CD4-positive, alpha-beta T cell treated with Interleukin-10 for 1 hour (primary cell): ENCODE measurements at places on chromosomes 4 and X.
A peak's percentile ranks its signal among the peaks of the same experiment; 100 is the strongest.

- no peak for DNase-seq
These were observed 7.2 kb downstream of the OCIAD2 start for GRCh38 chr4:48899432-48899749.

DNA sequence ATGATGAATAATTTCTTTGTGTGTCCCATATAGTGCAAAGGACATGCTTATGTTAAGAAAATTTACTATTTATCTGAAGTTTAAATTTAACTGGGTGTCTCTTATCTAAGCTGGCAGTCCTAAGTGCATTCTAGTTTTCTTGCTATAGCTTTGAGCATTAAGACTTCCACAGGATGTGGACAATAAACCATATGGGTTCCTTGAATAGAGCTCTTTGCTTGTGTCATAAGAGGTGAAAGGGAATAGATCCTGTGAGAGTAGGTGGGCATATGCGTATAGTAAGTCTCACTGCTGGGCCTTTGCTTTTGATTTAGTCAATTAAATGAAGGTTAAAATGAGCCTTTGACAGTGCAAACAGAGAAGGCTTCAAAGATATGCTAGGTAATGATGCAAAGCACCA, 223.4 kb upstream of the GYPA start:
- no peak for DNase-seq

GRCh38 chrX:31038575-31039326, 33.1 kb downstream of the FTHL17 start:
- peak; percentile 1 for DNase-seq

DNA sequence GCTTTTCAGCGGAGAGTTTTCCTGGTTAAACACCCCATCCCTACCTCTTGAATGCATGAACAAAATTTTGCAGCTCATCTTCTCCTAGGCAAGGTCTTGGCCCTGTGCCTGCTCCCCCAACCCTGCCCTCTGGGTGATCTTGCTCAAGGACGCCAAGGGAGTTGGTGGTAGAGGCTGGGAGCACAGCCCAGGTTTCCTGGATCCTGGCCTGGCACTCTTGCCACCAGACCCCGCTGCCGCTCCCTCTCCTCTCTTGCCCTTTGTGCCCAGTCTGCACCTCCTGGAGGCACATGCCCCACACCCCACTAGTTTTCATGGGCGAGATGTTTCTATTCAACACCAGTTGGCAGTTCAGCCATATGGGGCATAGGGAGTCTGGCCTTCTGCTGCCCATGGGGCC, 37.3 kb downstream of the TSC22D3 start:
- no peak for DNase-seq

- no peak for DNase-seq
These were observed 466.8 kb upstream of the SMIM31 start for GRCh38 chr4:164287173-164287572.

DNA sequence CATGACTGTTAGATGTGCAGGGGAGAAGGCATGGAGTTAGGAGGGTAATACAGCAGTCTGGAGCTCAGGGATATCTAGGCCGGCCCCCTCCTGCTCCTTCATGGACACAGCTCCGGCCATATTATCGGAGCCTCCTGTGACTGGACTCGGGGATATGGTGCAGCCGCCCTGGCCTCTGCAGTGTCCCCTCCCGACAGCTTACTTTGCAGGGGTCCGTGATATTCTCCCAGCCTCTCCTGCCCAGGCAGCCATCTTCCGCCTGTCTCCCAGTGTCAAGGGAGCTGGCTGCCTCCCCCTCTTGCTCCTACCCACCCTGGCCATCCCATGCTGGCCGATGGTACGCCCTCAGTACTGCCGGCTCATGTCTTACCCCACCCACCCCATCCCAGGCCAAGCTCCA, 19.9 kb upstream of the RNF4 start:
- DNase-seq = no peak

DNA sequence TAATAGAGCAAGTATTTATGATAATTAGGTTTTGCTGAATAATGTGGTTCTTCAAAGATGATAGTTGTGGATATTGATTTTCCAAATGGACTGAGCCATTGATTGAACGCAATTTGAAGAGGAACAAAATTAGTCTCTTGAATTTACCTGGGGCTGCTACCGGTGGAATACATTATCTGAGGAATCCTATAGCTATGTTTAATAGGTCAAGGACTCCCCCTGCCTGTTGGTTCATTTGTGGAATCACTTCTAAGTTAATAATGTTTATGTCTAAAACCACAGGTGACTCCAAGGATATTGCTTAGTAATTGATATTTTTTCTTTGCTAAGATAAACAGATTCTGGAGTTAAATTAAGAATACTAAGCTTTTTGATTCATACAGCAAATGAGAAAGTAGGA, 576.0 kb upstream of the PABPC4L start:
- no peak for DNase-seq

GRCh38 chr4:112098841-112099530, 46.3 kb upstream of the FAM241A start:
- DNase-seq = no peak

DNA sequence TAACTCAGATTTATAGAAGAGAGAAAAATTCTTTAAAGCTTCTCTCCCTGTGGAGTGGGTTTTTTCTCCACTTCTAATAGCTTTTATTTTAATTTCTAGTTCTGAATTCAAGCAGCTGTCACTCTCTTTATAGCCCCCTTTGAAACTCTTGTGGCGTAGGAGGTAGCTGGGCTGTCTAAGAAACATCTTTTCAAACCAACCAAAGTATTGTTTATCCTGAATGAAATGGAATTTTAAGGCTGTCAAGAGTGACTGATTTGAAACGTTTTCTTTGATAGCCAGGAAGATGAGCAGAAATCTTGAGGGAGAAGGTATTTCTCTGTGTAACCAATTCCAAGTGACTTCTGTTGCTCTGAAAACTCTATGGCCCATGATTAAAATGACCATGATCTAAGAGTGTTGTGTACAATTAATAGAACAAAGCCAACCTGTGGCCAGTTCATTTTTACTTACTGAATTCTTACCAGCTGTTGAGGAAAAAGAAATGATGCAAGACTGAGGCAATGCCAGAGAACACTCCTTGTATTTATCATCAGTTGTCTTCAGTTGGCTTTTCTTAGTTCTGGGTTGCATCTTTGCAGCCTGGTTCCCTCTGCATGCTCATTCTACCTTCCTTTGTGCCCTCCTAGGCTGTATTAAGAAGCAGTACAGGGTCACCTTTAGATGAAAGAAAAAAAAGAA, 298.4 kb downstream of the ARHGAP10 start:
- DNase-seq = no peak

DNA sequence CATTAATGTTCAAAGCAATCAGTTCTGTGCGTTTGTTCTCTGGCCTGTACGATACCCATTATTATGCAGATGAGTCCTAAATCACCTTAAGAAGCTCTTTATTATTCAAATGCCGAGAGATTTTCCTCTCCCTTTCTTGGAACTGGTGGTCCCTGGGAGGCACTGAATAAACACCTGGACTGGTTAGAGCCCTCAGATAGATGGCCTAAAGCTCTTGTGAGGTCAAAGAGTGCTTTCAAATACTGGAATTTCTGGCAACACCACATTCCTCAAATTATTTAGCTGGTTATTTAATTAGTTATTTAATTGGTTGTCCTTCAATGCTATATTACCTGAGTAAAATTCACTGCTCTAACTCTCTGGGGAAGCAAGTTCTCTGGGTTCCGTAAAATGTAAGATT, 3.0 kb downstream of the ARHGEF38 start:
- no peak for DNase-seq

- DNase-seq = no peak
These were observed 14.5 kb downstream of the WDFY3 start for GRCh38 chr4:84952004-84952403.

- no peak for DNase-seq
These were observed 9.7 kb upstream of the ANTXR2 start for GRCh38 chr4:80082693-80083092.

- no peak for DNase-seq
These were observed 270.2 kb downstream of the PAPSS1 start for GRCh38 chr4:107449611-107450369.

- DNase-seq = no peak
These were observed 86.1 kb downstream of the ADRA2C start for GRCh38 chr4:3852309-3852708.

DNA sequence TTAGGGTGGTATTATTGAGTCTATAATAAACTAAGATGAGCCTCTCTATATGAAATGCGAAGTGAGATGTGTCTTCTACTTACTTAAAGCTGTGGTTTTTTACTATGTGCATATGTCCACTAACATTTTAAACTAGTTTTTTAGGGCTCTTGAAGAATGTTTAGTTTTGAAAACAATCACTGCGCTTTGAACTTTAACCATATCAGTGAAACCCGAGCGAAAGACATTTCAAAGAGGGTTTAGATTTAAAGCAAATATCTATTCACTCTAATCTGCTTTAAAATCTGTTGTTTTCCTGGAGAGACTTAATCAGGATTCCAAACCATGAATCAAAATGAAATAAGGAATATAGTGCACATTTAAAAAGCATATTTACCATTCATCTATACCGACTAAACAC, 24.8 kb upstream of the SLC7A11 start:
- no peak for DNase-seq

GRCh38 chr4:10619220-10619619, 65.3 kb downstream of the CLNK start:
- no peak for DNase-seq

DNA sequence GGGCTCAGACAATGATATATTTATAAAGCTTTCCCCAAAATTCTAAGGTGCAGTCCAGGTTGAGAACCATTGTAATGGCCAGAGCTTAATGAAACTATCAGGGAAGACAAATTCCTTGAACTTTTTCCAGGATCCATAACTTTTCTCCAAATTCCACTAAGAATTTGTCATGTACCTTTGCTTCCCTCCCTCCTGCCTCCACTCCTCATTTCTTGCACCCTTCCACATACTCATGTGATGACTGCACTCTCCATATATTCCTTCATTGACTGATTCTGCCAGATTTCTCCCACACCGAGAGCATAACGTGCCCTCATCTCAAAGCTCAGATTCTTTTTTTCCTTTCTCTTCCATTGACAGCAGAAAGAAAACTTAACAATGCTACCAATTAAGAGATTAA, 20.9 kb upstream of the AMELX start:
- no peak for DNase-seq

GRCh38 chrX:25020391-25020904, 4.7 kb upstream of the ARX start:
- DNase-seq = no peak

GRCh38 chr4:147831551-147832171, 99.8 kb downstream of the ARHGAP10 start:
- no peak for DNase-seq

GRCh38 chr4:181835348-181835747, 407.9 kb upstream of the TENM3 start:
- DNase-seq = no peak
